ENCODE measurements at places on chromosomes 16 and 17. TPM values are rescaled to one million over a fixed set of nuclear protein-coding genes. Genes with fewer than 3 reads are reported as not detected.

The SHCBP1 gene
- total RNA-seq: 36.5 TPM

The CCL17 gene
- total RNA-seq: 1.3 TPM

The CD300C gene
- not detected for total RNA-seq

The DNAAF1 gene
- total RNA-seq: not detected

The ETV4 gene
- total RNA-seq: 2.1 TPM

The ABCC6 gene
- total RNA-seq: not detected

The ADAD2 gene
- total RNA-seq: 0.43 TPM

The C16orf92 gene
- total RNA-seq: not detected

The GFAP gene
- total RNA-seq: not detected

The NPW gene
- total RNA-seq: 1.9 TPM
